ENCODE measurements at places on chromosomes 6 and 20.

DNA sequence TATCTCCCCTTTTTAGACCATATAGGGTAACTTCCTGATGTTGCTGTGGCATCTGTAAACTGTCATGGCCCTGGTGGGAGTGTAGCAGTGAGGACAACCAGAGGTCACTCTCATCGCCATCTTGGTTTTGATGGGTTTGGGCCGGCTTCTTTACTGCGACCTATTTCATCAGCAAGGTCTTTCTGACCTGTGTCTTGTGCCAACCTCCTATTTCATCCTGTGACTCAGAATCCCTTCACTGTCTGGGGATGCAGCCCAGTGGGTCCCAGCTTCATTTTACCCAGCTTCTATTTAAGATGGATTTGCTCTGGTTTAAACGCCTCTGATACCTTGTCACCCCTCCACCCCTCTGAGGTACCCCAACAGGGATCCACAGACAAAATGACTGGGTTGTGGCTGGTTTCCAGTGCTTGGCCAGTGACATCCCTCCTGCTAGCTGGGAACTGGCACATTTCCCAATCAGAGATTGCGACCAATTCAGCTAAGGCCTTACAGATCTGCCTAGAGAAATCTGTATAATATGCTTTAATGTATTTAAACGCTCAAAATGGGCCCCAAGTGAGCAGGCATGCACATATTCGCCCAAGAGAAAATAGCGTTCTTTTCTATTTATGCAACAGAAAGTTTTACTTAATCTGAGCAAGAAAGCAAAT is 315.6 kb upstream of the QKI start:
- no peak for DNase-seq

DNA sequence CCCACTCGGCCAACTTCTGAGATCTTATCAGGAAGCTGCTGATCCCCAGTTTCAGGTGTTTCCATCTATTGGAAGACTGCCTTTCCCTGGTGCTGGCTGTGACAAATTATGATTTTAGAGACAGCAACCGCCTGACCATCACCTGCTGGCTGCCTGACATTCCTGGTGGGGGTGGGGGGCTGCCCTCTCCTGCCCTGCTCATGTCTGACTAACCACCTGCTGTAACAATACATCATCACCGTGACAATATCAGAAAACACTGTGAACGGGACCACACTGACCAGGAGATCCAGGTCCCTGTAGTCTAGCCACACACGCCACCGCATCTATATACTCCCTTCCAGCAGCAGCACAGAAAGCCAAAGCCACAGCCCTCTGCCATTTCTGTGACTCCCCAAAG is 537.5 kb downstream of the QKI start:
- no peak for DNase-seq

GRCh38 chr6:14735956-14736486 is 509.8 kb upstream of the JARID2 start:
- DNase-seq, result no peak

DNA sequence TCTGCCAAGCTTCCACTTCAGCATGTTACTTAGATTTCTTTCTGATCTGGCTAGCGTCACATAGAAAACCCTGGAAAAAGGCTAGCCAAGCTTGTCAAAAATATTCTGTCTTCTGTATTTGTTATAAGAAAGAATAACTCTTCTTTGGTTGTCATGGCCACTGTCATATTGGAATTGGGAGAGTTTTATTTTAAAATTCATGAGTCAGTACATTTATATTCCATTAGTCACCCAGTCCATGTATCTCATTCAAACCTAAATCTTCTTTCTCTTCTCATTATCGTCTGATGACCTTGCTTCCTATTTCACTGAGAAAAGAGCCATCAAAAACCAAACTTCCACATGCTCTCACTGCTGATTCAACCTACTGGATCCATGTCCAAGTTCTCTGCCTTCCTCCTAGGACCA is 65.7 kb downstream of the EPM2A start:
- no peak for DNase-seq

GRCh38 chr6:11263291-11263775 is 30.9 kb upstream of the NEDD9 start:
- DNase-seq, result no peak

GRCh38 chr6:144897441-144897921 is 612.3 kb downstream of the UTRN start:
- DNase-seq, result no peak

GRCh38 chr20:17442588-17442987 is 88.6 kb downstream of the BFSP1 start:
- no peak for DNase-seq

DNA sequence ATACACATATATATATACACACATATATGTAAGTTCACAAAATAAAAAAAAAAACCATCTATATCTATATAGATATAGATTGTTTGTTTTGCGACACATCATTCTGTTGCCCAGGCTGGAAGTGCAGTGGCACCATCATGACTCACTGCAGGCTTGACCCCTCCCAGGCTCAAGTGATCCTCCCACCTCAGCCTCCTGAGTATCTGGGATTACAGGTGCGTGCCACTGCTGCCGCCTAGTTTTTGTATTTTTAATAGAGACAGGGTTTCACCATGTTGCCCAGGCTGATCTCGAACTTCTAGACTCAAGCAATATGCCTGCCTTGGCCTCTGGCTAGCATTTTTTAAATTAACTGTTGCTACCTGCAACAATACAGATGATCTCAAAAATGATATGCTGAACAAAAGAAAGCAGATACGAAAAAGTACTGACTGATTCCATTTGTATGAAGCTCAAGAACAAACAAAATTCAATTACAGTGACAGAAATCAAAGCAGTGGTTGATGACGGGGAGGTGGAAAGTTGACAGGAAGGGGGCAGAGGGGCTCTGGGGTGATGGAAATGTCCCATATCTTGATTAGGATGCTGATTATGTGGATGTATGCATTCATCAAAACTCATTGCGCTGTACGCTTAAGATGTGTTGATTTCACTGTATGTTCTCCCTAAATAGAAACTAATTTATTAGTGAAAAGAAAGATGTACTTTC is 49.6 kb downstream of the ATXN1 start:
- DNase-seq, result no peak

GRCh38 chr20:41182296-41183212 is 45.2 kb downstream of the PLCG1 start:
- DNase-seq, result no peak

DNA sequence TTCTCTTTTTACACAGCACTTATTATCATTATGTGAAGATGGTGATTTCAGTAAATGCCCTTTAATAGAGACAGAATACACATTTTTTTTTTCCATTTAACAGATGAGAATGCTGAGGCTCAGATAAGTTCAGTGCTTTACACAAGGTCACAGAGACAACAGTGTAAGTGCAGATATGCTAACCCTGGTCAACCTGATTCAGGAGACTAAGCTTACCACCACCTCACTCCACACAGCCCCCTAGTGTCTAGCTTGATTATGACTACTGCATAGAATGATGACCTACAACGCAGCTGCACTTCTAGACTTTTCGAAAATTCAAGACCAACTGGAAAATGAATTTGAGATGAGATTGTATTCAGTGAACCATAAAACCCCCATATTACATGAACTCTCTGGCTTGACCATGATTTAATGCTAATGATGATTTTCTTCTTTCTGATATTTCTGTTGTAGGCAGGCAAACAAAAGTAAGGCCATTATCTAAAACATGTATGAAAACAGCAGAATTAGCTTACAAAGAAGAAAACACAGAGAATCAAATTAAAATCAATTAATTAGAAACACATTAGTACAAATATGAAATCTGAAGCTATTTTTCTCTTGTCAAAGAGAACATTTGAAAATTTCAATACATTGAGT is 212.1 kb upstream of the PHACTR1 start:
- no peak for DNase-seq

GRCh38 chr6:168219804-168220203 is 99.8 kb downstream of the DACT2 start:
- DNase-seq, result no peak

DNA sequence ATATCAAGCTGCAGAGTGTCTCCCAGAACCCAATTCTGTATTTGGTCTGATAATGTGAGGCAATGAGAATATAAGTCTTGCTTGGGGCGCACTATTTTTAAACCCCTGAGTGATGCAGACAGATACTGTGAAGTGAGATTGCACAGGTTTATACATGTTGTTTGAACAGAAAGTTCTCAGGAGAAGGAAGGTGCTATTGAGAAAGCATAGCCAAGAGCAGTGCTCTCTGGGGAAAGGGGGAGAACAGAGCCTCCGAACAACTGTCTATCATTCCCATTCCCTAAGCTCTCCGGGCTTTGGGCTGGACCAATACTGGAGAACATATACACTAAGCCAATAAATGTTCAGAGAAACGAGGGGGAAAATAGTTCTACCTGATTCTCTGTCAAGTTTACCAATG is 75.8 kb downstream of the PERP start:
- no peak for DNase-seq

DNA sequence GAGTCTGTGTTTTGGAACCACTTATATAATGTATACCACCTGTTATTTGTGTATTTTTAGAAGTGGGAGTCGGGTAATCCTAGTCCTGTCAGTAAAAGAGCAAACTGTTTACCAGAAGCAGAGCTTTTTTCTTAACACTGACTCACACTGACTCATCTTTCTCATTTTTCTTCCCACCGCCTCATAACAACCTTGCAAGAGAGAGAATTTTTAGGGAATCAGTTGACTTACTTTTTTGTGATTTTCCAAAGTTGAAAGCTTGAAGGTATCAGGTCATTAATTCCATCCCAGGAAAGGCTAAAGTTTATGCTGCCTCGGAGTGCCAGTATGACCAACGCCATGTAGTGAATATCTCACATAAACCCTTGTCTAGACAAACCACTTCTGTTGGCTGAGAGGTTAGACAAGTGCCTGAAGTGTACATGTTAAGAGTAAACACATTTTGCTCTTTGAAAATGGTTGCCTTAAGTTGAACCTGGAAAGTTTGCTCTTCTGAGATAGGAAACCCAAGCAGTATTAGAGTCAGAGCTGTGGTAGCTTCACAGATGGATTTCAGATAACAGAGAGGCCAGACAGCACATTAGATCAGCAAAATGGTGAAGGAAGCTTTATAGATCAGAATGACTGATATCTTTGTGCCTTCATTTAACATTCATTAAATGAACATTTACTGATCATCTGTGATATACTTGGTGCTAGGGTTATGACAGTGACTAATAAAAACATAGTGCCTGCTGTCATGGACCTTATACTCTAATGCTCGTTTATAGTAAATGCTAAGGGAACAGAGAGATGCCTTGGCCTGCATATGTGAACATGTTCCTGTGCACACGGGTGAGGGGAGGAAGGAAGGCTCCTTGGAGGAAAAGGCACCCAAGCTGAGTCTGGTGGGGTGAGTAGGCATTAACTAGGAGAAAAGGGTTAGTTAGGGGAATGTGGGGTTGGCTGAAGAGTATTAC is 29.1 kb upstream of the PKIG start:
- DNase-seq, result no peak

DNA sequence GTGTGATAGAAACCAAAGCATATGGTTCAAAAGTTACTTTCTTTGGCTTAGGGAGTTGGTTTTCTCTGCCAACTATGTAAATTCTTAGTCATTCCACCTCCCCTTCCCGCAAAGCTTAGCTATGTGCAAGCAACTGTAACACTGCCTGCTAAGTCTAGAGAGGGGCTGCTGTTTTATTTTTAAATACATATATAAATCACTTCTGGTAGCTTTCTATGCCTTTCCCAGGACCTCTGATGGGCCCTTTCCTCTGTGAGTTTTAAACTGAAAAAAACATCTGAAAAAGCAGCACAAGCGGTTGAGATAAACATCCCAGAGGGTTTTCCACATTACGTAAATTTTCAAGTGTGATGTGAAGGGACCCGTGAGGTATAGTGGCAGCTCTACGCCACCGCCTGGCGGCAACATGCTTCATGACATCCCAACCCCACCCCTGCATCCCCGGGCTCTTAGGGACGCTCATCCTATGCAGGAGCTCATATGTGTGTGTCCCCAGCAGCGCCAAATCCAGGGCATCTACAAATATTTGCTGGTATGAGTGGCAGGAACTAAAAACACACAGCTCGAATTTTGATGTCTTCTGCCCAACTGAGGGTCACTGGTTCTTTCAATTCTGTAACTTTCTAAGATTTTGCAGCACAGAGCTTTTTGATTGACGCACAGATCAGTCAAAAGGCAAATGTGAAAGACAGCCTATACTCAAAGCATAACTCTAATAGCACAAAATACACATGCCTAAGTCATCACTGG is 12.7 kb downstream of the SAYSD1 start:
- no peak for DNase-seq

DNA sequence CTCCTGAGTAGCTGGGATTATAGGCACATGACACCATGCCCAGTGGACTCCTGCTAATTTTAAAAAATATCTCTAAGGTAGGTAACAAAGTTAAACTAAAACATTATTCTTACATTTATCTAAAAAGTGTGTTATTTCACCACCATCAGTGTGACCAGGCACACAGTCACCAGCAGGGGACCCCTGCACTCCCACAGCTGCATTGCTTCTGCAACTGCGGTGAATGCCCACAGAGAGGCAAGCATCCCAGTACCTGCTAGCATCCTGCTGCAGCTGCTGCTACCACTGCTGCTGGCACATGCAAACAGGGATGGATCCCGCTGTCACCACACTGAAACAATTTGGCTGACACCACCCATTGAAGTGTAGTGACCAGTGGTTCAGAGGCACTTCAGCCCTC is 21.9 kb upstream of the EPB41L2 start:
- DNase-seq, result no peak

DNA sequence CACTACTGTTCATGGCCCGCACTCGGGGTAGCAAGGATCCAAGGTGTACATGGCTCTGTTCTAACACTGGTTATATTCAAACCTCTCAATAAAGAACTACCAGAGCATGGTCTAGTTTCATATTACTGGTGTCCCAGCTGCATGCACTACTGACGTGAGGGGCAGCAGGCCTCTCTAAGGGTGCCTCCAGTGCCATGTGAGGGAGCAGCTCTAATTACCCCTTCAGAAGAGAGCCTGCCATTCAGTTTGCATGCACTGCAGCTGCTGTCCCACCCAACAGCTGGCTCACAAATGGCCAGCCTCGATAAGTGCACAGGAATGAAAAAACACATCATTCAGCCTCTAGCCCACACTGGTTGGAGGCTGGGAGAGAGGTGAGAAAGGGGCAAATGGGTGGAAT is 85.2 kb downstream of the SMLR1 start:
- DNase-seq, result no peak

DNA sequence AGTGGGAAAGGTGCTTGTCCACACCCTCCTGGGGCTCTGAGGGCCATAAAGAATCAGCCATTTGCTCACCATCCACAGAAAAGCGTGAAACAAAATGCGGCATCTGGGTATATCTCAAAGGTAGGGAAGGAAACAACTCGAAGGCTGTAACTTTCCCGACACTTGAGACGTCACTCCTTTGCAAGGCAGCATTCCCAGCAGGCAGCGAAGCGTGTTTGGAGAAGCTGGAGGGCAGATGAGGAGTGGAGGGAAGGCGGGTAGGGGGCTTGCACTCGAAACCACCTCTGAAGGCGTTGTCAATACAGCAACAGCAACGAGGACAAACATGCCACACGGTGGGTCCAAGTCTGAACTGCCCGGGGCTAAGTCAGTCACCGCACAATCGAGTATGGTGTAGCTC is 98.4 kb downstream of the FOXC1 start:
- no peak for DNase-seq

DNA sequence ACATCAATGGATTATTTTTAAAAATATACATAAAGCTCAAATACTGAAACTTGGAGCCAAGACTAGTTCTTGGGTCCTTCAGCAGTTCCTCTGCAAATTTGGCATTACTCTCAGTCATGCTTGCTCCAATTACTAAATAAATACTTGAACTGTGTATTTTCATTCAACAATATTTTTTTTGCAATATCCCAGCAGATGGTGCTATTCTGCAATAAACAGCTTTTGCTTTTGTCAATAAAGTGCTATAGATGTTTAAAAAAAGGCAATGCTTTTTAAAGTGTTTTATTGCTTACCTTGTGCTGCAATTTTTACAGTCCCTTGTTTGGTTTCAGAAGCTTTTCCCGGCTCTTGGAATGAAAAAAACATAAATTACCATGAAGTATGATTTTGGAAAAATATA is 243.4 kb downstream of the TRDN start:
- DNase-seq, result no peak

Data from dorsolateral prefrontal cortex (tissue), 122 donors.